Ureter (tissue), 1 donor: ENCODE measurements at places on chromosomes 1 and 21. TPM values are rescaled to one million over a fixed set of nuclear protein-coding genes. Genes with fewer than 3 reads are reported as not detected.

DNA sequence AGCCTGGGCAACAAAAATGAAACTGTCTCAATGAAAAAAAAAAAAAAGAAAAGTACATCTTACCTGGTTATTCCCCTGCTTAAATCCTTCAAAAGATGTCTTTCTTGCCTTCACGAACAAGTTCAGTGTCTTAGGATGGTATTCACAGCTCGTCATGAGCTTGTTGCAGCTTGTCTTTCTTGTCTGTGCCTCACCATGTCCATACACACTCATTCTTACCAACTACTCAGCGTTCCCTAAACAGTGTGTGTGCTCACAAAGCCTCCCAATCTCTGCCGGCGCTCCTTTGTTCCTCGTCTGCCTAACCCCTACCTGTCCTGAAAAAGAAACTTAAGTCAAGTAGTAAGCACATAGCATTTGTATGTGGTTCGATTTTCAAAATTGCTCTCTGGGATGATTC is 31.1 kb downstream of the UBE4B start:
- DNase-seq: no peak

DNA sequence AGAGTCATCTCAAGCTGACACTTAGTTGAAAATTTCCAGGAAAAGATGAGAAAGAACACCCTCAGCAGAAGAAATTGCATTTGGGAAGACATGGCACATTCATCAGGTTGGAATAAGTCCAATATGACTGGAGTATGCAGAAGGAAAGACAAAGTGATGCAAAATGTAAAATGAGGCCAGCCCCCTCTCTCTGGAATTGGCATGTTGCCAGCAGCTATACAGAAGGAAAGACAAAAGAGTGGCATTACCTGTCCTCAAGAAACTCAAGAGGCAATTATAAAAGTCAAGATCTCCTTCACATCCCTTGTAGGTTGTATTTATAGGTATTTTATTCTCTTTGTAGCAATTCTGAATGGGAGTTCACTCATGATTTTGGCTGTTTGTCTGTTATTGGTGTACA is 426.3 kb downstream of the AGBL4 start:
- DNase-seq: no peak

- DNase-seq: no peak
Observed at GRCh38 chr1:62294261-62294660, 25.0 kb downstream of the KANK4 start.

DNA sequence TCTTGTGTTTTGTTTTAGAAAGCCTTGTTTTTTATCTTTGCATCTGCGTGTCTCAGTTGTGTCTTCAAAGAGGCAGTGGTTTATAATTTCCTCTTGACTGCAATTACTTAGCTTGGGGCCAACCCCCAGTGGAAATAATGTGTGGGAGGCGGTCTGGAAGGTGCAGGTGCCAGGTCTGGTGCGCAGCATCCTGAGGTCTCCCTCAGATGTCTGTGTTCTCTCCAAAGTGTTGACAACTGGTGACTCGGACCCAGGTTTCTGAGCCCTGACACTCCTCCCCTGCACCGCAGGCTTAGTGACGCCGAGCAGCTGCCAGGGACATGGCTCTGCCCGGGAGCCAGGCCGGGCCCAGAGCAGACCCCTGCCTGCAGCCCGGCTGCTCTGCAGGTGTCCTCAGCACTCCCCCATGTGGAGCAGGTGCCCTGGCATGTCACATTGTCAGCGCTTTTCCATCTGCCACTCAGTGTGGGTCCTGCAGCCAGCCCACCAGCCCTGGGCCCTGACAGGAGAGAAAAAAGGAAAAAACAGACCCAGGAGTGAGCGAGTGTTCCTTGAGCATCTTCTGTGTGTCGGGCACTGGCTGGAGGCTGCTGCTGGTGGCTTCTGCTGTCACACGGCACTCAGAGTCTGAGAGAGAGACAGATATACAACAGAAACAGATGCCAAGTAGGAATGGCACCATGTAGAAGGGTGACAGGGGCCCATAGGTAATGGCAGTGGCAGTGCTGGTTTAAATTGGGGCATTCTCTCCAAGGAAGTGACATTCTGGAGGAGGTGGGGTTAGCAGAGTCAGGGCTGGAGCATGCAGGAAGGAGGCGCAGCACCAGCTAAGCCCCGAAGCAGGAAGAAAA is 24.8 kb upstream of the SELENON start:
- no peak for DNase-seq

DNA sequence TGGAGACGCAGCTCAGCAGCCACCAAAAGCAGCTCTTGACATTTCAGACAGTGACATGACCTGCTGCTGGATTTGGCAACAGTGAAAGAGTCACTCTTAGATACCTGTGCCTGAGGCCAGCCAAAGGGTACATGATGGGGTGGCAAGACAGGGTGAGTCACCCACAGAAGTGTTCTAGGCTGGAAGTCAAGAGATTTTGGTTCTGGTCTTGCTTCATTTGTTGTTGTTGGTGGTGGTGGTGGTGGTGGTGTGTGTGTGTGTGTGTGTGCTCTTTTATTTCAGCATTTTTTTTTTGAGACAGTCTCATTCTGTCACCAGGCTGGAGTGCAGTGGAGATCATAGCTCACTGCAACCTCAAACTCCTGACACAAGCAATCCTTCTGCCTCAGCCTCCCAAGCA is 25.8 kb downstream of the SHISAL2A start:
- no peak for DNase-seq

DNA sequence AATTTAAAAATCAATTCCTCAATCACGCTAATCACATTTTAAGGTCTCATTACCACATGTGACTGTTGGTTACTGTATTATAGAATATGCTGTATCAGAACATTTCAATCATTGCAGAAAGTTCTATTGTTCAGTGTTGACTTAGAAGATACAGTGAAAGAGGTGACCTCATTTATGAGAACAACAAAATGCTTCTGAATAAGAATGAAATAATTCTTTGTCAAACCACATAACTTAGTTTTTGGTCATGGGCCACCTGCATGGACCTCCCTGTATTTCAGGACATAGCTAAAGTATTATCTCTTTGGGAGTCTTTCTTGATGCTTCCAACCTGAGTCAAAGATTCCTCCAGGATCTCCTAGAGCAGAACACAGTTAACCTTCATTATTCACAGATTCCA is 22.3 kb downstream of the MFSD2A start:
- no peak for DNase-seq

DNA sequence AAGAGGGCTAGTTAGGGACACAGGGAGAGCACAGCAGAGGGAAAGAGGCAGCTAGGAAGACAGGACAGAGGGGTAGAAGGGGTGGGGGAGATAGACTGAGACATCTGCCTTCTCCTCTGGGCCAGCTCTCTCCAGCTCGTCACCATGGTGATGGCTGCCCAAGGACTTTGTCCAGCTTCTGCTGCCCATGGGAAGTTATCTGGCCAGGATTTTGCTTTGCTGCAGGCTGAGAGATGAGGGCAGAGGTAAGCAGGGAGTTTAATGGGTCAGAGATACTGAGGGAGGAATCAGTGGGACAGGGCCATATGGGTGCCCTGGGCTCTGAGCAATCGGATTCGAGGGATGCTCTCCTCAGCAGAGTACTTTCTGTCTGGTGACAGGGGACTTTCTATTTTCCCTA is 34.5 kb upstream of the GPR37L1 start:
- DNase-seq: no peak

GRCh38 chr1:172276120-172276818 is 144.2 kb upstream of the C1orf105 start:
- DNase-seq: no peak

Gene TAS1R1
- total RNA-seq: not detected

Gene FMO5
- total RNA-seq: 8.4 TPM

Gene ACTN2
- total RNA-seq: 6.7 TPM

Gene BRDT
- total RNA-seq: not detected
